Smooth muscle cell of bladder (primary cell): ENCODE measurements at places on chromosomes 2 and 18. TPM values are rescaled to one million over a fixed set of nuclear protein-coding genes. Genes with fewer than 3 reads are reported as not detected.

The RGPD4 gene
- under 0.01 TPM in 1 of 2 replicates, not detected in the other for total RNA-seq

The MRPS5 gene
- 48.8 and 57.8 TPM in 2 replicates for total RNA-seq

The ALKAL2 gene
- 0.43 TPM in 1 of 2 replicates, not detected in the other for total RNA-seq

The GALR1 gene
- not detected in 2 replicates for total RNA-seq

The SERPINB10 gene
- not detected in 2 replicates for total RNA-seq

The MREG gene
- total RNA-seq: 0.71 and 1.2 TPM in 2 replicates

The RPIA gene
- 4.3 and 6.7 TPM in 2 replicates for total RNA-seq

The COLEC12 gene
- total RNA-seq: 29.0 and 79.5 TPM in 2 replicates

The ASXL3 gene
- 0.43 and 0.46 TPM in 2 replicates for total RNA-seq

The CRYGD gene
- total RNA-seq: not detected in 2 replicates

The LCLAT1 gene
- 10.7 and 12.7 TPM in 2 replicates for total RNA-seq

The DNAJC5G gene
- total RNA-seq: not detected in 2 replicates

The SPP2 gene
- not detected in 2 replicates for total RNA-seq

The ABCB11 gene
- total RNA-seq: not detected in 2 replicates

The SAP130 gene
- 1.8 and 2.2 TPM in 2 replicates for total RNA-seq

The CRYBA2 gene
- total RNA-seq: not detected in 2 replicates

The MATN3 gene
- total RNA-seq: 1.5 and 3.3 TPM in 2 replicates

The UGT1A5 gene
- total RNA-seq: not detected in 2 replicates

The SAG gene
- total RNA-seq: not detected in 2 replicates

The EMILIN2 gene
- 26.5 and 28.4 TPM in 2 replicates for total RNA-seq

The SCN9A gene
- total RNA-seq: 7.8 and 11.6 TPM in 2 replicates

The C2orf80 gene
- total RNA-seq: not detected in 2 replicates

The VAPA gene
- 235 and 277 TPM in 2 replicates for total RNA-seq
